Cardiac septum (tissue), 1 donor: ENCODE measurements at places on chromosomes 16 and 17. TPM values are rescaled to one million over a fixed set of nuclear protein-coding genes. Genes with fewer than 3 reads are reported as not detected.

DNA sequence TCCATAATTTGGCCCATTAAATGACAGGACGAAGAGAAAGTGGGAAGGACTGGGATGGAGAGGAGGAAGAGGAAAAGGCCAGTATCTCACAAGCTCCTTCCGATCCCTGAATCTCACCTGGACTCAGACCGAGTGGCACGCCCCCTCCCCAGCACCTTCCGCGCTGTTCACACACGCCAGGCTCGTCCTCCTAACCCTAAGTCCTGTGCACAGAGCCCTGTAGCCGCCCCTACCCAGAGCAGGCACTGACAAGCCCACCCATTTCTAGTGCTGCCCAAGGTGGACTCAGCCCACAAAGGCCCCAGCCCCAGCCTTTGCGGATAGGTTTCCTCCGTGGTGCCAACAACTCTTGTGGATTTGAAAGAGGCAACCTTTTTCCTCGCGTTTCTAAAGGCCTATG, 9.2 kb downstream of the HS3ST3B1 start:
- no peak for DNase-seq

ERN1 gene
- 6.9 TPM for total RNA-seq

GRCh38 chr17:41026715-41027471, at the start of gene KRTAP1-5:
Gene KRTAP1-5, minus strand, starts transcription at chr17:41027208. Its CDS starts 53 bp downstream, at chr17:41027155.
- DNase-seq = no peak

- no peak for DNase-seq
Observed at GRCh38 chr16:77406680-77407079, 28.2 kb downstream of the ADAMTS18 start.

DNA sequence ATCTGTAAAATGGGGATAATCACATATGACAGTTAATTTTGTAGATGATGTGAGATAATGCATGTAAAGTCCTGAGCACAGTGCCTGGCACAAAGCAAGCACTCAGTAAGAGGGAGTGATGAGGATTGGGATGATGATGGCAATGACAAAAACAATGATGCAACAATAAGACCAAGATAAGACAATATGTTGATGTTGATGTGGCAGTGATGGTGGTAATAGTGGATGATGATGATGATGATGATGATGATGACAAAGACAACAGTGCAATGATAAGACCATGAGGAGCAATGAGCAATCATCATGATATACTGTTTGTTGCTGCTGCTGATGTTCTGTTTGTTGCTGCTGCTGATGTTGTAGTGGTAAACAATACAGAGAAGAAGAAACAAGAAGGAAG, 344.1 kb downstream of the NPIPA8 start:
- no peak for DNase-seq

GRCh38 chr17:41777157-41777573, 9.3 kb downstream of the JUP start:
- peak; percentile 88 for DNase-seq

GRCh38 chr17:50311112-50311460, 34.8 kb upstream of the XYLT2 start:
- no peak for DNase-seq

GRCh38 chr16:77085981-77086380, 105.0 kb upstream of the MON1B start:
- DNase-seq = no peak

- no peak for DNase-seq
Observed at GRCh38 chr17:10050597-10051101, 145.6 kb upstream of the RCVRN start.

DNA sequence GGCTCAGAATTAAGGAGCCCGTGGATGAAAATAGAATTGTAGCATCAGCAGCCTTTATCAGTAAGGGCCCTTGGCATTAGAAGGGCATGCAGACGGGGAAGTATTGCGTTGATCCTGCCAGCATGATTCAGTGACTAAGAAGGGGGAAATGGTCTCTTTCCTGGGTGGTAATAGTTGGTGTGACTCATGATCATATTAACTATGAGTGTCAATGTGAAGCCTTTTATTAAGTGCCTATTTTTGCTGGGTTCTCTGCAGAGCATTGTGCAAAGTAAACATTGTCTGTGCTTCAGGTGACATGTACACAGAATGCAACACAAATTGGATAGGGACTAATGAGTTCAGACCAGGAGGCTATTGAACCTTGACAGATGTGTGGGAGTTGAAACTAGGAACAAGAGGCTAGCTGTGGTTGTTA, 24.5 kb downstream of the RCVRN start:
- no peak for DNase-seq

- no peak for DNase-seq
Observed at GRCh38 chr16:85374571-85374872, 238.6 kb upstream of the GSE1 start.

GRCh38 chr17:32626379-32626791, 139.6 kb downstream of the CDK5R1 start:
- DNase-seq = no peak

GRCh38 chr17:65857718-65858117, 296.3 kb upstream of the AXIN2 start:
- DNase-seq = no peak

DNA sequence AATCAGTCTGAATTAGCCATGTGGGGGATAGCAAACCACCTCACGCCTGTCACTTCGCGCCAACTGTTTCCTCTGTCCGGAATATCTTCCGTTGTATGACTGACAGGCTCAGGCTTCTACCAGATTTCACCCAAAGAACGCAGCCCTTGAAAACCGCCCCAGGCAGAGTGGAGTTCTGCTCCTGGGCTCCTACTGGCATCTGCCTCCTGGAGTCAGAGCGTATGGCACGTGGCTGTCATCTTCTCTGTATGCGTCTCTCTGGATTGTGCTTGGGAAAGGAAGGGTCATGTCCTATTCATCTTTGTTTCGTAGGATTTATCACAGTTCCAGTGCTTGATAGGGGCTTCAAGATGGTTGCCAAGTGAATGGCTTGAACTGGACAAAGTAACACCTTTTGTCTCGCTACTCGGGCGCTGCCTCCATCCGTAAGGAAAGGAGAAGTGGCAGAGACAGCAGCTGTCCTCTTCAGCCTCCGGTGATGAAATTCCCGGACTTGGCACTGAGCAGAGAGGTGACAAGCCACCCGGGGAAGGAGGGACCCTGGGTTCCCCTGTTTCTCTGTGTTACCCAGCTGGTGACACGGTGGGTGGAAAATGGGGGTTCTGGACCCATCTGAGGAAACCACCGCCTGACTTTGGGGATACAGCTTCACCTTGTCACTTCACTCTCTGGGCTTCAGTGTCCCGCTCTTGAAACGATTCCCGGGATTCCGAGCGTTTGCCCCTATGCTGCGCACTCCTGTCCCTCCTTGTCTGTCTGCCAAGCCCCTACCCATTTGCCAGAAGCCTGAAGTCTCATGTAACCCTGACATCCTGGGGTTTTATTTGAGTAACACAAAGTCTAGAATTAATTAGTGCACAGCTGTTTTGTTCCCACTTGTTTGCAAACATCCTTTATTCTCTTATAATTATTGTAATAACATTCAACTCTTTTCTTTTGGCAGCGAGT, 13.9 kb downstream of the KIAA0513 start:
- DNase-seq = no peak

KRTAP1-5 gene
- total RNA-seq = not detected

DNA sequence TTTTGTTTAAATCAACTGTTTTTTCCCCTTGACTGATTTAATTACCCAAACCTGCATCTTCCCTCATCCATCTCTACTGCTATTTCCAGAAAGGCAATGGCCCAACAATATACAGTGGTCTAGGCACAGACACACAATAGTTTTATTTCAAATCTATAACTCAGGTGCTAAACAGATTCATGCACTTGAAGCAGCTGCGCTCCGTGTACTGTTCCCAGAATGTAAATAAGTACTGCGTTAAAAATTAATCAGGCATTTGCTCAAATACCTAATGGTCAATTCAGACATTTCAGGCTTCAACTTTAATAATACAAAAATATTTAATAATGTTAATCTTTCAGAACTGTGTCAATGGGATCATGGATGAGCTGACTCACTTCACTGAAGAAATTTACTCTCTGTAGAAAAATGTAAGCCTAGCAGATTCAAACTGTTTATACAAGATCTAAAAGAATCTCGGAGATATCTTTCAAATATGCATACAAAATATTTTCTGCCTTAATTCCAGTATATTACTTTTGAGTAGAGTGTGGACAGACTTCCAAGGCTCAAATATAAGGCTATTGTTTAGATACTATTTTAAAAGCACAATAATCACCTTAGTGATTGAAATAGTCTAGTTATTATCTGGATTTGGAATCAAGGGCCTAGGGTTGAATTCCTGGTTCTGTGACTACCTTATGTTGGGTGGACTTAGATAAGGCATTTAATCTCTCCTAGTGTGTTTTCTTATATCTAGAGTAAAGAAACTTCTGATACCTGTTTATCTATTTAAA, 97.4 kb upstream of the PSMD7 start:
- DNase-seq = no peak

ITGB3 gene
- 5.7 TPM for total RNA-seq

SRCAP gene
- 47.8 TPM for total RNA-seq

GRCh38 chr17:40095351-40095943, 4.9 kb downstream of the NR1D1 start:
- DNase-seq = no peak

DNA sequence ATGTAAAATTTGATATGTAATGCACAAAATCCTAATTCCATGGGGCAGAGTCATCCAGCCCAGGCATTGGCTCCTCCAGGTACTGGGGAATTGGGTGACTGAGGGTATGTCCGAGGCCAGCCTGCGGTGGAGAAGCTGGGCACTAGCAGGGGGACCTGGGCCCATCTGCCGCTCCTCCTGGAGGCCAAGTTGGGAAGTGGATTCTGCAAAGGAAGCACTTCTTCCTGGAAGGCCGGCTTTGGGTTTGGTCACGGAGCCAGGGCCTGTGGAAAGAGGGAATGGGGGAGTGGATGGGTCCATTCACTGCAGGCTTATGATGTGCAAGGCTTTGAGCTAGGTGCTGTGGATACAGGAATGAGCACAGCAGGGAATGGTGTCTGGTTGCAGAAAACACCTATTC, 85.8 kb downstream of the GNAO1 start:
- DNase-seq = no peak

SMPD3 gene
- total RNA-seq = not detected
